A549 treated with Mapracorat at 1 μM for 4 hours (cell line): ENCODE measurements at places on chromosomes 4 and X. TPM values are rescaled to one million over a fixed set of nuclear protein-coding genes. Genes with fewer than 3 reads are reported as not detected.

Gene OTC
- not detected in 5 replicates for total RNA-seq

Gene NAT8L
- 8.6 to 14.7 TPM (median 13.8 TPM) in 5 replicates for total RNA-seq

Gene CYTL1
- total RNA-seq: not detected in 5 replicates

Gene FRAS1
- 2.0 to 3.4 TPM (median 2.7 TPM) in 5 replicates for total RNA-seq

Gene C4orf36
- 0.76 to 1.3 TPM (median 0.92 TPM) in 5 replicates for total RNA-seq

Gene TLR2
- total RNA-seq: 0.29 to 0.79 TPM (median 0.51 TPM) in 5 replicates

Gene CABS1
- total RNA-seq: not detected in 5 replicates

Gene NXF2B
- total RNA-seq: not detected in 5 replicates

Gene SPON2
- total RNA-seq: 0.41 to 0.60 TPM (median 0.53 TPM) in 5 replicates

Gene ARMCX2
- 0.06 to 1.7 TPM in 2 of 5 replicates, not detected in the others for total RNA-seq

Gene CT45A3
- 0.21 to 0.39 TPM (median 0.27 TPM) in 3 of 5 replicates, not detected in the others for total RNA-seq

Gene RRH
- 0.08 to 0.17 TPM (median 0.12 TPM) in 3 of 5 replicates, not detected in the others for total RNA-seq

Gene VCX2
- not detected in 5 replicates for total RNA-seq

Gene RNF175
- total RNA-seq: not detected in 5 replicates

Gene DYNLT3
- total RNA-seq: 12.6 to 17.7 TPM (median 16.7 TPM) in 5 replicates

Gene FRMPD4
- 0.02 to 0.15 TPM (median 0.07 TPM) in 5 replicates for total RNA-seq

Gene MAGED4B
- total RNA-seq: 7.9 to 18.5 TPM (median 12.5 TPM) in 5 replicates

Gene MAGEB1
- total RNA-seq: not detected in 5 replicates

Gene FREM3
- total RNA-seq: not detected in 5 replicates

Gene TMEM255A
- total RNA-seq: 0.15 to 0.39 TPM (median 0.28 TPM) in 5 replicates

Gene XK
- total RNA-seq: 0.28 to 0.44 TPM (median 0.40 TPM) in 5 replicates

Gene LSM6
- total RNA-seq: 28.1 to 45.4 TPM (median 30.2 TPM) in 5 replicates

Gene NAAA
- total RNA-seq: 20.7 to 24.3 TPM (median 22.5 TPM) in 5 replicates

Gene RHOXF2B
- total RNA-seq: not detected in 5 replicates

Gene SMIM31
- 0.06 to 0.15 TPM in 2 of 5 replicates, not detected in the others for total RNA-seq

Gene SPOCK3
- total RNA-seq: 0.11 to 0.15 TPM (median 0.13 TPM) in 5 replicates

Gene HERC5
- total RNA-seq: 3.6 to 4.4 TPM (median 3.9 TPM) in 5 replicates

Gene RHOH
- 0.13 to 0.42 TPM (median 0.19 TPM) in 5 replicates for total RNA-seq

Gene NALF2
- total RNA-seq: 4.5 to 5.6 TPM (median 5.5 TPM) in 5 replicates

Gene ZDHHC15
- not detected in 5 replicates for total RNA-seq

Gene CACNA1F
- not detected in 5 replicates for total RNA-seq

Gene CTSO
- total RNA-seq: 0.76 to 1.1 TPM (median 1.0 TPM) in 5 replicates

Gene SSX2
- not detected in 5 replicates for total RNA-seq

Gene CLDN34
- not detected in 5 replicates for total RNA-seq
